ENCODE measurements at places on chromosomes 16 and 17. TPM values are rescaled to one million over a fixed set of nuclear protein-coding genes. Genes with fewer than 3 reads are reported as not detected.

The IKZF3 gene
- total RNA-seq = under 0.01 TPM

The PRR35 gene
- not detected for total RNA-seq

The CYBA gene
- total RNA-seq = 167 TPM

The NATD1 gene
- 2.6 TPM for total RNA-seq

The PPY gene
- not detected for total RNA-seq

The NLRC3 gene
- not detected for total RNA-seq

The KRT31 gene
- total RNA-seq = not detected

The SLC25A10 gene
- total RNA-seq = 14.2 TPM

The CCL23 gene
- total RNA-seq = not detected

The GPR179 gene
- total RNA-seq = under 0.01 TPM

The SLC52A1 gene
- 0.43 TPM for total RNA-seq

The TBC1D3C gene
- total RNA-seq = not detected

The CHST5 gene
- total RNA-seq = under 0.01 TPM

The ADGRG3 gene
- total RNA-seq = not detected

The CCDC154 gene
- total RNA-seq = under 0.01 TPM

The PCYT2 gene
- 70.8 TPM for total RNA-seq

The CCDC92B gene
- not detected for total RNA-seq

The CHRNE gene
- 0.32 TPM for total RNA-seq

The TP53I13 gene
- total RNA-seq = 54.8 TPM

The ITGB4 gene
- total RNA-seq = 1.3 TPM

The CHD9NB gene
- total RNA-seq = 2.6 TPM

The KLHL36 gene
- 66.7 TPM for total RNA-seq

The EVI2B gene
- total RNA-seq = under 0.01 TPM

The RNU2-1 gene
- total RNA-seq = not detected

The CSF3 gene
- 0.97 TPM for total RNA-seq

The CDRT15L2 gene
- not detected for total RNA-seq

The LRRC46 gene
- total RNA-seq = under 0.01 TPM

The ENPP7 gene
- total RNA-seq = not detected

The PABPN1L gene
- not detected for total RNA-seq

The VPS25 gene
- 52.2 TPM for total RNA-seq

The FBXW10B gene
- total RNA-seq = 0.43 TPM

The PIP4K2B gene
- 45.7 TPM for total RNA-seq

The NAGPA gene
- total RNA-seq = 17.3 TPM

The HLF gene
- total RNA-seq = not detected

The PIGW gene
- 8.6 TPM for total RNA-seq

The KRTAP16-1 gene
- not detected for total RNA-seq

The YBX2 gene
- not detected for total RNA-seq

The NFATC2IP gene
- 30.7 TPM for total RNA-seq

The CCL5 gene
- not detected for total RNA-seq

The PRSS21 gene
- 0.32 TPM for total RNA-seq

The LRRC37A3 gene
- total RNA-seq = 12.2 TPM

The GPRC5B gene
- 12.6 TPM for total RNA-seq
